Kidney (tissue), 22 donors: ENCODE measurements at places on chromosomes 5 and 9. TPM values are rescaled to one million over a fixed set of nuclear protein-coding genes. Genes with fewer than 3 reads are reported as not detected.

The LIFR gene
- total RNA-seq = 90.1 TPM

The OR13C3 gene
- not detected for total RNA-seq

The PCDHB8 gene
- total RNA-seq = 3.7 TPM

The ARL14EPL gene
- not detected for total RNA-seq

- peak; percentile 27 for DNase-seq
Measured at GRCh38 chr5:135543485-135544304, 7.9 kb upstream of the NEUROG1 start.

DNA sequence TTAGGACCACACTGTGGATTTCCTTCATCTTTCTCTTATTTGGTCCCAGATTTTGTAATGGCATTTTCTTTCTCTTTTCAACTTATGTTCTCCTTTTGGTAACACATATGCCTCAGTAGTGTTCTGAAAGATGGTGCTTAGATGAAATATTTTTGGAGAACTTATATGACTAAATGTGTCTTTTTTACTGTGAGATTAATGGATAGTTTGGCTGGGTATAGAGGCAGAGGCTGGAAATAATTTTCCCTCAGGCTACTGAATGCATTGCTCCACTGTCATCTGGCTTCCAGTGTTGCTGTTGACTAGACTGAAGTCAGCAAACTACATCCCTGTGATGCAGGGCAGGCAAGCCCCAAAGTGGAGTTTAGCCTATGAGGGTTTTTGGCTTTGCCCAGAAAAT is 450.9 kb downstream of the DMAC1 start:
- no peak for DNase-seq

DNA sequence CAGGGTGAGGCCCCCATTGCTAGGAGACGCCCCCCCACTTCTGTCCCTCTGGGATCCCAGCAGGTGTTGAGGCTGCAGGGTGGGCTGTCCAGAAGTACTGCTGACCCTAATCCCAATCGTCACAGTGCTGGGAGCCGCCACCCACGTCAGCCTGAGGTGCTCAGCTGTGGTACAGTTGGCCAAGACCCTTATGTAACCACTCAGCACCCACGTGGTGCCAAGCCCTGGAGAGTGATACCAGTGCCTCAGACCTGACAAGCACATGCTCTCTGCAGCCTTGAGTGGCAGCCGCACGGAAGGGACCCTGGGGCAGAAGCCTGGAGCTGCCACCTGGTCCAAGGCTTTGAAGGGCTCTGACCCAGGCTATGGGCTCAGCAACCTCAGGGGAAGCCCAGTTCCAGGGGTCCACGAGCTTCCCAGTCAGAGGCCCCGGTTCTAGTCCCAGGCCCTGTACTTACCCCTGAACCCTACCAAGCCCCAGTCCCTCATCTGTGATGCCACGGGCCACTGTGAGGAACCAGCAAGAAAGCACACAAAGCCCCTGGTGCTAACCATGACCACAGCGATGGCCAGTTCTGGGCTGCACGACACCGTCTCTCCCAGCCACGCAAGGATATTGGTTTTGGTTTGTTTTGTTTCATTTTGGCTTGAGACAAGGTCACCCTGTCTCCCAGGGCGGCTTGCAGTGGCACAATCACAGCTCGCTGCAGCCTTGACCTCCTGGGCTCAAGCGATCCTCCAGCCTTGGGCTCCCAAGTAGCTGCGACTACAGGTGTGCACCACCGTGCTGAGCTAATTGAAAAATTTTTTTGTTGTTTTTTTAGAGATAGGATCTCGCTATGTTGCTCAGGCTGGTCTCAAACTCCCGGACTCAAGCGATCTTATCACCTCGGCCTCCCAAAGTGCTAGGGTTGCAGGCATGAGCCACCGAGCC is 50.7 kb downstream of the DBH start:
- DNase-seq = peak; percentile 53

DNA sequence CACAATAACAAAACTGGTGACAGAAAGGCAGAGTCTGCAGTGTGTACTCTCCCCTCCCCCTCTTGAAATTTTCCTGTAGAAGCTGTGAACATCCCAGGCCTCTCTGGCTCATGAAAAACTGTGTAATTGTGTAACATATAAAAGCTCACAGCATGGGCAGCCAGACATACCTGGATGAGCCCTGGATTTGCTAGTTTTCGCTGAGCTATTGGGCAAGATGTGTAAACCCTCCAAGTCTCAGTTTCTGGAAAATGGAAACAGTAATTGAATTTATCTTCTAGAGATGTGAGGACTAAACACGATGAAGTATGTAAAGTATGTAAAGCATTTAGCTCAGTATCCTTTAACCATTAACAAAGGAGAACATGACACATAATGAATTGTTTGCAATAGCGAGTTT is 143.2 kb upstream of the ANKH start:
- DNase-seq = no peak

- DNase-seq = no peak
Measured at GRCh38 chr9:84153885-84154284, 173.3 kb downstream of the RMI1 start.

DNA sequence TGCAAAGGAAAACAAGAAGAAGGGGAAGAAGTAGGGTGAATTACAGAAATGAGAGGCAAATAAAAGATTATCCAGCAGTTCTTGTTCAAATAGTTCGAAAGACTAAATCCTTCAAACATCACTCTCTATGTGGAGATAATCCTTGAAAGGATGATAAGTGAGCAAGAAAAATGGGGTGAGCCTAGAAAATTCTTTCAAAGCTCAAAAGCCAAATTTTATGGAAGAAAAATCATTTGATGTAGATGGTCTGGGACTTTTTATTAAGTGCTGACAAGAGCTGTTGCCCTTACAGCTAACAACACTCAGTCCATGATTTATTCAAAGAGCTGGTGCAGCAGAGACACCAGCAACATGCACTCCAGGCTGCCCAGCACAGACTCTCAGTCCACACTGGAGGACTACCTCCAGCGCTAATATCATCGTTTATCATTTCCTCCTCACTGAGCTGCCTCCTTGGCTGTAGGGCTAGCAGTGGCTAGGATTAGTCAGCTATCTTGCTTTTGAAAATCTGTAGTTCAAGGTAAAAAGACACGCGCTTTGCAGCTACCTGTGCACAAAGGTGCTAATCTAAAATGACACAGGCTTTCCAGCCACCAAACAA is 264.8 kb upstream of the KIF2A start:
- DNase-seq = no peak

GRCh38 chr5:3034881-3035280 is 283.4 kb upstream of the IRX2 start:
- DNase-seq = no peak

DNA sequence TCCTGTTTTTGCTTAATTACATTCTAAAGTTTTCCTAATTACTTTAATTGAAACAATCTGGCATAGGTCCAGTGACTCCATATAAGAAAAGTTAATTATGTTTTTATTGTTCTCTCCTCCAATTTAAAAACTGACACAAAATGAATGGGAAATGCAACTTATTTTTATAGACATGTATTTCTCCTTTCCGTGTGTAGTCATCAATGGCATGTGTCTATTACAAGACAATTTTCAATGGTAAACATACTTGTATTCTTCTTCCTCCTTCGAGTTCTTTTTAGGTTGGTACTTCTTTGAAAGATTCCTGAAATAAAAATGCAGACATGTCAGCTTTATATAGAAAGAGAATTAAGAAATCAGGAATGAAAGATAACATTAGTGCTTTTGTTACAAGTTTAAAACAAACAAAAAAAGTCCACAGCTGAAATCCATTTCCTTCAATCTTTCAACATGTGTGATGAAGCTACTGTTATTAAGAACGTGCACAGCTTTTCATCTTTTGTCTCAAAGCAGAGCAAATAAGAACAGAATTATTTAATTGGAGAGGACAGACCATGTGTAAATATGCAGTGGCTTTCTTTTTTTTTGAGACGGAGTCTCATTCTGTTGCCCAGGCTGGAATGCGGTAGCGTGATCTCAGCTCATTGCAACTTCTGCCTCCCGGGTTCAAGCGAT is 63.8 kb downstream of the FNBP1 start:
- no peak for DNase-seq

DNA sequence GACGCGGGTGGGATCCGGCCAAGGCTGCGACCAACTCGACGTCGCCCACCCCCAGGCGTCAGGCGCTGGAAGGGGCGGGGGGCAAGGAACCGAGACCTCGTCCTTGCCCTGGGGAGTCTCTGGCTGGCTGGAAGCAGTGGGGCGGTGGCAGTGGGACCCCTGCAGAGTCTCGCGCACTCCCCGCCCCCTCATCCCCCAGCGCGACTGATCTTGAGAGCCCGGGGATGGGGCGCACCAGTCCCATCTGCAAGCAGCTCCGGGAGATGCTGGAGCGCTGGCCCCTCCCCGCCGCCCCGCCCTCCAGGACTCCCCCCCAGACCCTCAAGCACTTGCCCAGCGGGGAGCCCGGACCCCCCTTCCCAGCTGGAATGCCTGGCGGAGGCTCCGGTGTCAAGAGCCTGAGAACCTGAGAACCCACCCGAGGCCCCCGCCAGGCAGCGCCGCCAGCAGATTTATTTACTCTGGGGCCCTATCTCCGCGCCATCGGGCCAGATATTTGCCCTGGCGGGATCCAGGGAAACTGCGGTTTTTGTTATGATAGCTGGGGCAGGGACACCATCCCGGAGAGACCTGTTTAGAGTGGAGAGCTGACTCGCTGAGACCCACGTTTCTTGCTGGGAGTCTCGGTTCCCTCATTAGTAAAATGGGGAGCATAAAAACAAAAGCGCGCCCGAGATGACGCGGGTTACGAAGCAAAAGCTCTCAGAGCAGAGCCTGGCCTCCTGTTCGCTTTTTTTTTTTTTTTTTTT is 1.2 kb downstream of the PRRT1B start:
- no peak for DNase-seq

- DNase-seq = no peak
Measured at GRCh38 chr5:171268700-171269620, 40.1 kb upstream of the TLX3 start.

GRCh38 chr5:173726846-173727557 is 110.6 kb upstream of the BOD1 start:
- no peak for DNase-seq

DNA sequence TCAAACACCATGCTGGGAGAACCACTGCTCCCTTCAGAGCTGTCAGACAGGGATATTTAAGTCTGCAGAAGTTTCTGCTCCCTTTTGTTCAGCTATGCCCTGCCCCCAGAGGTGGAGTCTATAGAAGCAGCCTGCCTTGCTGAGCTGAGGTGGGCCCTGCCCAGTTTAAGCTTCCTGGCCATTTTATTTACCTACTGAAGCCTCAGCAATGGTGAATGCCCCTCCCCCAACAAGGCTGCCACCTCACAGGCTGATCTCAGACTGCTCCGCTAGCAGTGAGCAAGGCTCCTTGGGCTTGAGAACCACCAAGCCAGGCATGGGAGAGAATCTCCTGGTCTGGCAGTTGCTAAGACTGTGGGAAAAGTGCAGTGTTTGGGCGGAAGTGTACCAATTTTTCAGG is 205.5 kb upstream of the PTGER4 start:
- DNase-seq = no peak

- no peak for DNase-seq
Measured at GRCh38 chr5:156272139-156272538, 54.8 kb upstream of the SGCD start.

DNA sequence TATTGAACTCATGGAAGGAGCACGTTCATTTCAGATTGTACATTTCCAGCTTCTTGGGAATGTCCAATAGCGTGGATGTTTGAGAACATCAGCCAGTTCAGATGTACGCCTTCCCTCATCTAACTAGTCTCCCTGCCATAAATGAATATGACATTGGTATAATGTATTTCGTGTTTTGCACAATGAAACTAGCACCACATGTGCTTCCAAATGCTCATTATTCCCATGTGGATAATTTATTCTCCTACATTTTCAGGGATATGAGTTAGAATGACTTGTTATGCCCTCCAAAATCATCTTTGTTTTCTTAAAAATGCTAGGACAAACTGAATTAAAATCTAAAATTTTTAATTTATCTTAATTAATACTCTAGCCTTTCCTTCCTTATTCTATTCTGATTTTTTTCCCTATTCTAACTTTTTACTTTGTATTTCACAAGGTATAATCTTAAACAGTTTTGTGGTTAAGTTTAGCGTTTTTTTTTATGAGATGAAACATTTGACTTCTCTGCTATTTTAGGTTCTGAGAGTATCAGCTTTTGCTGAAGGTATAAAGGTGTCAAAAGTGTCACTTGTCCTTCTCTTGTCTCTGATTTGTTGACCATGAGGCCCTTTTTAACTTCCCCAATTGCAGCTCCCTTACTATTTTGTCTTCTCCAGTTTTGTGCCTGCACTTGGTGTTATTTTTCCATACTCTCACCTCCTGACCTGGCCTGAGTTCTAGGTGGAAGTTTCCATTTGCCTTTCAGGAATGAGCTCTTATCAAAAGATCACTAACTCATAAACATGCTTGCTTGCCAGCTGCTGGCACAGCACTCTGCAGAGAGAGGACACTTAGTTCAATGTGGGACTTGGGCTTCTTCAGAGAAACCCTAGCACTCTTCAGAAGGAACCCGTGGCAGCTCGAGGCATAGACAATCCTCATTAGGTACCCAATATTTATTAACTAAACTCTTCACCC is 106.8 kb downstream of the FRMD3 start:
- DNase-seq = no peak

GRCh38 chr9:82273121-82273520 is 284.5 kb downstream of the SPATA31D1 start:
- DNase-seq = no peak

DNA sequence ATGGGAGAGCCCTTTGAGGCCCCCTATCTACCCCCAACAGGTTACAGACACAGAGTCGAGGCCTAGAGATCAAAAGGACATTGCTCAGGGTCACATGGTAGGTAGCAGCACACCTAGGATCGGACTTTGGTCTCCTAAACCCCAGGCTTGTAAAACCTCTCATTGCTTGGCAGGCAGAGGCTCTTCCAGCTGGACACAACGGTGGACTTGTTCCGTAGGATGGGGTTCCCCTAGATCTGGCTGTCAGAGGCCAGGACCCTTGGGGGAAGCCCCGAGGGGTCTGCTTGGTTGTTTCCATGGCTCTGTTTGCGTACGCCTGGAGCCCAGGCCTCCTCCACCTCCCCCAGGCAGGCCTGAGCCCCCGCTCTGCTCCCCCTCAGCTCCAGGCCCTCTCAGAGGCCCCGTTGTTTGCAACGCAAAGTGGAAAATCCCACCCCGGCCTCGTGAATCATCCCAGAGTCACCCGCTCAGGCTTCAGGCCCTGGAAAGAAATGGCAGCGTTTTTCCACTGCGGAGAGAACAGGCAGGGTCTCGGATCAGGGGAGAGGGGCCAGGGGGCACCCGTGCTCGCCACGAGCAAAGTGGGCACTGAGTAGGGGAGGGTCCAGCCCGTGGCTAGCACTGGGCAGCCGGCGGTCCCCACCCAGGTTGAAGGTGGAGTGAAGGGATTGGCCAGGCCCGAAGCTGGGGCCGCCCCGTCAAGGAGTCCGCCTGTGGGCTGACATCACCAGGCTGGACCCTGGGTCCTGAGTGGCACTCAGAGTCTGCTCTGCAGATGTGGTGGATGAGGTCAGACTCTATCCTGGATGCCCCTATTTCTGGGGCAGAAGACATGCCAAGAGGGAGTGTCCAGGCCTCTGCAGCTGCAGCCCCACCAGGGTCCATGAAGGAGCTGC is 19.8 kb downstream of the COL27A1 start:
- DNase-seq = peak; percentile 57
